GM13977 (cell line): ENCODE measurements at places on chromosomes 6 and 20.

GRCh38 chr6:165178056-165178455 lies 131.3 kb downstream of the C6orf118 start:
- DNase-seq: no peak

DNA sequence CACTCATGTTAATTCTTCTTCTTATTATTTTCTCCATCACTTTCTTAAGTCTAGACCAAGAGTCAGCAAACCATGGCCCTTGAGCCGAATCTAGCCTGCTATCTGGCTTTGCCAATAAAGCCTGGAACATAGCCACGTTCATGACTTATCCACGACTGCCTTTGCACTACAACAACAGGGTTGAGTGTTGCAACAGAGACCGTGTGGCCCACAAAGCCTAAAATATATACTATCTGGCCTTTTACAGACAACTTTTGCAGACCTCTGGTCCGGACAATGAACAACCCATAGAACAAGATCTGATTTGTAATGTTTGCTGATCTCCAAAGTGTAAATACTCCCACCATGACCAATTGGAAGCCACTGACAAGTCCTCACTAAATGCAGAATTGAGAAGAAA lies 140.5 kb upstream of the CDYL start:
- DNase-seq: no peak

GRCh38 chr6:150710236-150710635 lies 110.6 kb downstream of the PLEKHG1 start:
- no peak for DNase-seq

- DNase-seq: no peak
Observed at GRCh38 chr6:29982097-29982496, 39.8 kb downstream of the HLA-A start.

DNA sequence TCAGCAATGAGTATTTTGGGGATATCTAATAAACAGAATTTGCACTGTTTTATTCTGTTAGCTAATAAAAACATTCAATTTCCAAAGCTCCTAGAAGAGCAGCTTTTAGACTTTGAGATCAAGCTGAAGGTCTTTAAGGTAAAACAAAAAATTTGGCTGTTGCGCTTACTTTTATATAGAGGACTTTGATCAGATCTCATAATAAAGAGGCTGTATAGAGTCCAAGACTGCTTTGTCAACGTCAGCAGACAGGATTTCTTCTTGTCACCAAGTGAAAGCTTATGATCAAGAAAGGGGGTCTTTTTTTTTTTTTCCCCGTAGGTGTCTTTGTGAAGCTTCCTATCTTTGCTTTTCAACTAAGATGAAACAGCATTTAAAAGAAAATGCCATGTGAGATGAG lies 556.5 kb upstream of the SLC35B3 start:
- DNase-seq: no peak

DNA sequence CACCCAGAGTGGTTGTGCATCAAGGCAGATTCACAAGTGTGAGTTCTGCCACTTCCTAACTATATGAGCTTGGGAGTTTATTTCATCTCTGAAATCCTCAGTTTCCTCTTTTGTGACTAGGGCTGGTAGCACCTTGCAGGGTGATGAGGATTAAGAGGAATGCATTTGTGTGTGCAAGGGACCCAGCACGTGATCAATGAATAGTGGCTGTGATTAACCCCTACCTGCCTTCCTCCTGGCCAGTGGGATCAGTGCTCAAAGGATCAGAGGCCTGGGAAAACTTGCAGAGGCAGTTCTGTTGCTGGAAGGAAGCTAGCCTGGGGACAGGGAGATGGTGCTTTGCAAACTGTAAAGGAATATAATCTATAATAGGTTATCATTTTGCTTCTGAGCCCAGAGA lies 7.3 kb downstream of the SDC4 start:
- DNase-seq: no peak

DNA sequence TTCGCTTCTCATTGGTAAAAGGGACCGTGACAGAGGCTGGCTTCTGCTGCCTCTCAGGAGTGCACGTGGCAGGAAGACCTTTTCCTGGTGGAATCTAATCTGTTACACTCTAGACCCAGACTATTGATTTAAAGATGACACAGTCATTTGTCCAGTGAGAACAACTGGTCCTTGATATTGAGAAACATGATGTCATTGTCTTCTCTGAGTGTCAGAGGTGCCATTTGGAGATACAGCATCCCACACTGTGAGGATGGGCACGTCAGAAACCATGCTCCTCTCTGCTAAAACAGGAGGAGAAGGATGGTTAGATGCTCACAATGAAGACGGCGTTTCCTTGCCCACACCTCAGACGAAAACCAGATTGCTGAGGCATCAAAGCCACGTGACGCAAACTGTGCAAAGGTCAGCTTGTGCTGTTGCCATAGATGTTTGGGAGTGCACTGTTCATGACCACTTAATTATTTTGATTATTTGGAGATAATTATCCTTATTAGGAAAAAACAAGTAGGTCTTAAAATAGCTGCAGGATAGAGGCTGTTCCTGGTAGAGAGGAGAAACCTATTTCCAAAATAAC lies 169.0 kb downstream of the SMOC2 start:
- no peak for DNase-seq

DNA sequence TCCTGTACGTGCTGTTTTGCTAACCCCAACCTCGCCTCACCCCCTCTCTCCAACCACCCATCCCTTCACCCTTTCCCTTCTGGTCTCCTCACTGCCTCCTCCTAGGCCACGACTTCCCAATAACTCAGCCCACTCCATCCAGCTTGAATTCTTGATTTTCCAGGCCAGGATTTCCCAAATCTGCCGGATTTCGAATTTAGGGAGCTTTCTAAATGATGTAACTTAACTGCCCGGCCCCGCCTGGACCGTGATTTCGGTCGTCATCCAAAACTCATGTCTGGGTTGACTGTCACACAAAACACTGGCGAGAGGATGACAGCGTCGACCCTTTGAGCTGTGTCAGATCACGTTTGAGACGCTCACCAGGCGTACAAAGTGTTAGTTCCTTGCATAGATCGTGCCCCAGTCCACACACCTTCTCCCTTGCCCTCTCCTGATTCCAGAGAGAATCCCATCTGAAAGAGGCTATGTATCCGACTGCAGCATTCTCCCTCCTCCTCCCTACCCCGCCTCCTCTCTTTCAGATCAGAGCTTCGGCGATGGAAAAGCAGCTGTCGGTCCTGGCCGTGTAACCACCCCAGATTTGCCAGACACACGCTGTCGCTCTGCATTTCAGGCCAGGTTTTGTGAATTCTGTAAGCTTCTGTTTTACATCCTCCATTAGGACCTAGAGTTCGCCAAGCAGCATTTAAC lies 168.2 kb downstream of the GPX5 start:
- DNase-seq: no peak

DNA sequence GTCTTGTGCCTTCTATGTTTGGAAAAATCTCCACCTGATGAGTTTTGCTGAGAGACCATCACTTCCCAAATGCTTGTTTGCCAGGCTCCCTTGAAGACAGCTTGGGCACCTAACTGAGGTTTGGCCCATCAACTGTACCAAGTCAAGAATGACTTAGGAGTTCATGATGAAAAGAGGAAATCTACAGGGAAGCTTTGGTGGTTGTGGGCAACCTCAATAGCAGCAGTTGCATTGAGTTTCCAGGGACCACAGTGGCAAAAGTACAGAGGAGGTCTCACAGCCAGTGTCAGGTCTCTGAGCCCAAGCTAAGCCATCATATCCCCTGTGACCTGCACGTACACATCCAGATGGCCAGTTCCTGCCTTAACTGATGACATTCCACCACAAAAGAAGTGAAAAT lies 49.7 kb upstream of the PHACTR1 start:
- DNase-seq: no peak

DNA sequence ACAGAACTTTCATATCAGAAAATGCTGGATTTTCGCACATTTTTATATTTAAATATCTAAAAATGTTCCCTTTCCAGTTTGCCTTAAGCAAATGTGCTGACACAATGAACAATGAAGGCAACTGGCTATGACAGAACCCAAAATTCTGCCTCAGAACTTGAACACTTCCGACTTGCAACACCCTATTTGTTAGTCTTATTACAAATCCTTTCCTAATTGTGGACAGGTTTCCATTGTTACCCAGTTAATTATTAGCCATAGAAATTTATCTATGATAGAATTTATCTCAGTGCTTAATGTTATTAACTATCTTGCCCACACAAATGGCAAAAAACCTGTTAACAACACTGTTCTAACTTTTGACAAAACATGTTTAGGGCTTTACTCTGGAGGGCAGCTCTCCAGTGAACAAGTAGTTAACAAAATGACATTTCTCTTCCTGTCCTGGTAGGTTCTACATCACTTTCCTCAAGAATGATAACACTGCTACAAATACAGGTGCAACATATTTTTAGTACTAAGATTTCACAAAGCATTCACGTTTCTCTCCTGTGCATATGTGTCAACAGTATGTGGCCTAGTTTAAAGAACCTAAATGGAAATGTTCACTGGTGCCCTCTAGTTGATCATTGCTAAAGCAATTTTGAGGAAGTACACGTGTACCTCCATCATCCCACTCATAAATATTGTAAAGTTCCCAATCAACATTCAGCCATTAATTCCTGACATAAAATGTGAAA lies 58.4 kb downstream of the HIVEP2 start:
- DNase-seq: no peak

DNA sequence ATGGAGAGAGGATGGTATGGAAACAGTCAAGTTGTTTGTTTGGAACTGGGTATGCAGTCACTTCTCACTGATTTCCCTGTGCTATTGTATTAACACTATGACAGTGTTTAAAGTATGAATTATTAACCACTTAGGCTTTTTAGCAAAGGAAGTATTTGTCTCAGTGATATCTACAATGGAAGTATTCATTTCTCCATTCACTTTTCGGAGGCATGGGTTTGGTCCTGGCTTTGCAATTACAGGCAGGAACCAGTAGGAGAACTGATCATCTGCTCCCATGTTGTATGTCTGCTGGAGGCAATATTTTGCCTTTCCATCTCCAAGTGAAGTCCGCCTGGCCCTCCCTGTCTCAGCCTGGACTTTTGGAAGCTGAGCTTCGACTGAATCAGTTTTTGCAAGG lies 30.6 kb upstream of the EXOC2 start:
- DNase-seq: no peak

DNA sequence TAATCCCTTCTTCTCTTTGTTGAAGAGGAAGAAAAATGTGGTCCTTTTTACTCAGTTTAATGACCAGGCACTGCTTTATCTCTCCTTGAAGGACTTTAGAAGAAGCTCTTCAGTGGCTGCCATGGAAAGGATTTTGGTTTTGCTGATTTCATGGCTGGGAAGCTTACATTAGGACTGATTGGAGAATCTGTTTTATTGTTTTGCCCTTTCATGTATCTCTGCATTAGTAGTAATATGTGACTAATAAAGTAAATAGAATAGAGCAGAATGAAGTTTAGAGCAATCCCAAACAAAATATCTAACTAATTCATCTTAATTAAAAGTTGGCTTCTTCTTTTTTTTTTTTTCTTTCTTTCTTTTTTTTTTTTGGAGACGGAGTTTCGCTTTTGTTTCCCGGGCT lies 502.9 kb downstream of the HAO1 start:
- no peak for DNase-seq

DNA sequence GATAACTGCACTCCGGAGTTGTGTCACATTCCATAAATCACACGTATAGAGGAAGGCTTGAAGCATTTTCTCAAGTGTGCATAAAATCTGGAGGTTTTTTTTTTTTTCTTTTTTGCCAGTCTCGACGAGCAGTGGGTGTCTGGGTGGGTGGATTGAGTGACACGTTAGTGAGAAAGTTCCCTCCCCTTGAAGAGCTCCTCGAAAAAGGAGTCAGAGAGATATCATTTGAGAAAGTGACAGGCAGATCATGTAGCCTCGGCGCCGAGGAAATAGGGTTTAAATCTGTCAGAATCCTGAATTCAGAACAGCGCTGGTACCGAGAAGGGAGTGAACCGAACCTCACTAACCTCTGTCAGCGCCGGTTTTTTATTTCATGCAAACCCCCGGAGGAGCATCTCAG lies 269.5 kb upstream of the ARID1B start:
- DNase-seq: no peak

DNA sequence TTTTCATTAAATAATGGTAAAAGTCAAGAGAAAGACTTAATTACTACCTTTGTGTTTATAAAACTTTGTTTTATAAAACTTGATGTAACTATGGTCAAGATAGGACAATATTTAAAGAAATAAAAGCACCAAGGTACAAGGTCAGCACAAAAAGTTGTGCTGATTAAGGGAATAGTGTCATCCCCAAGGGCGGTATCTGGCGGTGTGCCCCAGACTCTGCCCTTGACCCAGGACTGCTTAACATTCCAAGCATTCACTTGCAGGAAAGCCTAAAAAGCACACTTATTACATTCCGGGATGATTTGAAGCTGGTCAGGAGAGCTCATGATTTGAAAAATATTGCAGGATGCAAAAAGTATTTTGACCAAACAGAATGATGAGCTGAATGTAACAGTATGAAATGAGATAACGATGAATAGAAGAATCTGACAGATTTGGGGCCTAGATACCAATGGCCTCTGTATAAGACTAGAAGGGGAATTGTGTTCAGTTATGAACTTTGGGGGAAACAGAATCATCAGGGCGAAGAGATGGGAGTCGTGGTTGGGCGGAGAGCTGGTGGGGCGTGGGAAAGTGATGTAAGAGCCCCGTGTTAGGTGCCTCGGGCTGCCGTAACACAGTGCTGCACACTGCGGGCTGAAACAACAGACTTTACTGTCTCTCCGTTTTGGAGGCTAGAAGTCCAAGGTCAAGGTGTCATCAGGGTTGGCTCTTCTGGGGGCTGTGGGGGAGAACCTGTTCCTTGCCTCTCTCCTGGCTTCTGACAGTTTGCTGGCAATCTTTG lies 77.2 kb downstream of the CDC5L start:
- no peak for DNase-seq

DNA sequence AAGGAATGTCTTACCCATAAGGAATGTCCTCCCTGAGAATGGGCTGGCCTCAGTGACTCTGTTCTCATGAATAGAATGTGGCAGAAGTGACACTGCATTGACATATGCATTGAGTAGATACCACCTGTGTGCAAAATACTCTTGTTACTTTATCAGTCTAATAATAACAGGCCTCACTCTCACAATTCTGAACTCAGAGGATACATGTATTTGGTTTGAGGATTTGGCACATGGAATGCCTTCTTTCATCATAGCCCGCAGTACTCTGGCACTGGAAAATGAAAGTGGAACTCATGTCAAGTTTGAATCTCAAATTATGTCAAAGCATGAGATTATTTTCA lies 52.9 kb upstream of the PLCB4 start:
- no peak for DNase-seq

DNA sequence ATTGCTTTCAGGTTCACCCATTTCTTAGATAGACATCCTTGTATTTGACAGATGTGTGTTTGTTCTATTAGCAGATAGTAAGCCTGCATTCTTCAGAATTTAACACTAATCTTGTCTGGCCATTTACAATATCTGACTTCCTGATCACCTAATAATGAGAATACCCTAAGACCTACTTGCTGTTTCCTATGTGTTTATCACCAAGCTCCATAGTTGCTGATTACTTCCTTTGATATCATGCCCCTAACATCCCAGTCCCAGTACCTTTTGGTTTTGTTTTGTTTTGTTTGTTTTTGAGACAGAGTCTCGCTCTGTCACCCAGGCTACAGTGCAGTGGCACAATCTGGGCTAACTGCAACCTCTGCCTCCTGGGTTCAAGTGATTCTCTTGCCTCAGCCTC lies 143.6 kb upstream of the DST start:
- DNase-seq: no peak
